CD4-positive, alpha-beta memory T cell (primary cell): ENCODE measurements at places on chromosomes 16 and 17.

DNA sequence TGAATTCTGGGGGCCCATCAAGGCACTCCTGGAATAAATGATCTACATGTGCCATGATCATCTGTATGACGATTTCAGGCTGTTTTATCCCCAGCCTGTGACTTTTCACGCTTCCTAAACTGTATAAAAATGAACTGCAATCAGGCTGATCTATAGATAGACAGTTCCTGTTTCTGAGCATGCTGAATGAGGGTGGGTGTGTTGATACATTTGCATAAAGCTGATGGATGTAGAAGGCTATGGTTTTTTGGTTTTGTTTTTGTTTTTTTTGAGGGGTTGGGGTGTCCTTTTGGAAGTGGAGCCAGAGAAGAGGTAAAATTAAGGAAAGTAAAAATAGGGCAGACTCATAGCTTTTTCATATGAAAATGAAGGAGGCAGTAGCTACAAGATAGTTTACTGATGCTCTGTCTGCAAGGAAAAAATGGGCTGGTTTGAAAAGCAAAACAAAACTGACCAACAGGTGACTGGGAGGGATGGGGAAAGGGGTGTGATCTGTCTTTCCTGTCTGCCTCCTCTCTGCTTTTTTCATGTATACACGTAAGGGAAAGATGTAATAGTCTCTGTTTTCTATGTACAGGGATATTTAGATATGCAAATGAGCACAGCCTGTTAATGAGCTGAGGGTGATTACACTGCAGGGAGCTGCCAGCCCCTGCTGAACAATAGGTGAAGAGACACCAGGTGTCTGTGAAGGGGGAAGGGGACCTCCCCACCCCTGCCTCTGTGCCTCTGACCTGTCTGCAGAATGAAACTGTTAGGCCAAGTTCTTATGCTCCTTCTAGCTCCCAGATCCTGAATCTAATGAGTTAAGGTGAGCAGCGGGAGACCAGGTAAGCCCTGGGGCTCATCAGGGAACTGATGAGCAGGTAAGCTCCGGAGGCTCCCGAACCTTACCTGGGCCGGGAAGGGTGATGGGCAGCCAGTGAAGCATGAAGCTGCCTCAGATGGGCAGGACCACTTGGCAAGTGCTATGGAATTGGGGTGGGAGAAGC, 46.6 kb upstream of the LYRM9 start:
- no peak for DNase-seq

GRCh38 chr17:9677896-9678295, 32.6 kb downstream of the USP43 start:
- DNase-seq: no peak

GRCh38 chr16:67828651-67829050, 13.5 kb upstream of the THAP11 start:
- no peak for DNase-seq

GRCh38 chr16:77955127-77955526, 67.2 kb upstream of the CLEC3A start:
- DNase-seq: no peak

DNA sequence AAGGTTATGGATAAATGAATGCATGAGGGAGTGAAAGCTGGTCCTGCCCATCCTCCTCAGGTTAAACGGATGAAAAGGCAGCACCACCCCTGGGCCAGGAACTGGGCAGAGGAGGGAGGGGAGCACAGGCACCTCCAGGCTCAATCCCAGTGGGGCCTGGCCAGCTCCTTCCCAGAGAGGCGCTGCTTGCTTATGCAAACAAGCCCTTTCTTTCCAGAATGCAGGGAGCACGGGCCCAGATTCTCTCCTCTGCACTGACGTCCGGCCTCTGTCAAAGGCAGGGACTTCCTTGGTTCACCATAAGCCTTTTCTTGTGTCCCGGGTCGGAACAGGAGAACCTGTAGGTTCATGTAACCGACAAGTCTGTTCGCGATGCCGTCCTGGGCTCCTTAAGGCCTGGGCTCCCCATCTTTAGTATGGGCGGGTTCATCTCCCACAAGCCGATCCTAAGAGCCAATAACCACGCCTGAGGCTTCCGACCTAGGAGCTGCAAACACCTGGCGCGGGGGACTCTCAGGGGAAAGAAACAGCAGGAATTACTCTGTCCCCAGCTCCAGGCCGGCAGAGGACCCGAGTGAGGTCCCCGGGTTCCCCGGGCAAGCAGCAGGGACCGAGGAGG, 16.3 kb downstream of the ENPP7 start:
- no peak for DNase-seq

DNA sequence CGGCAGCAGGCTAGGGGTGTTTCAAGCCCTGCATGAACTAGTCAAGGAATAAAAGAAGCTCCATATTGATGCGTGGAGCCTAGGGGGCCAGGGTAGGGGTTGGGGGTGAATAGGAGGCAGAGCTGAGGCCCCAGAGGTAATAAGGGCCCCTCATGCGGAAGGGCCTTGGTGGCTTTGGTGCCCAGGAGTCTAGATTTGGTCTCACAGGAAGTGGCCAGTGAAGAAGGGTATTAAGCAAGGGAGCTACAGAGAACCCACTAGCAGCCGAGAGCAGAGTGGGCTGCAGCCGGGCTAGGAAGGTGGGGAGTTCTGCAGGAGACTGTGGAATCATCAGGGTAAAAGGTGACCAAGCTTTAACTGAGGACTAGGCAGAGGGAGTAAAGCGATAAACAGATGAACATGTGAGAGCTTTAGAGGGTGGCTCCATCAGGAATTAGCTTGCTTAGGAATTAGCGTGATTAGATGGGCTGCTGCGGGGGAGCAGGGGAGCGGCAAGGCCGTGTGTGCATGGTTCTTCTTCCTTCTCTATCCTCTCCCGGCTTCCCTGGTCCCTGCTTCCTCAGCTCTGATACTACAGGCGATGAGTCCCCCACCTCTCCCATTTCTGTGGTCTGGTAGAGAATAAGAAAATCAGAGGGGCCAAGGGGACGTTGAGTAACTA, 9.8 kb downstream of the GNGT2 start:
- no peak for DNase-seq

- DNase-seq: no peak
These were observed 16.0 kb upstream of the LRRC75A start for GRCh38 chr17:16507918-16508533.

GRCh38 chr16:73095142-73095820, 47.4 kb upstream of the ZFHX3 start:
- DNase-seq: no peak

DNA sequence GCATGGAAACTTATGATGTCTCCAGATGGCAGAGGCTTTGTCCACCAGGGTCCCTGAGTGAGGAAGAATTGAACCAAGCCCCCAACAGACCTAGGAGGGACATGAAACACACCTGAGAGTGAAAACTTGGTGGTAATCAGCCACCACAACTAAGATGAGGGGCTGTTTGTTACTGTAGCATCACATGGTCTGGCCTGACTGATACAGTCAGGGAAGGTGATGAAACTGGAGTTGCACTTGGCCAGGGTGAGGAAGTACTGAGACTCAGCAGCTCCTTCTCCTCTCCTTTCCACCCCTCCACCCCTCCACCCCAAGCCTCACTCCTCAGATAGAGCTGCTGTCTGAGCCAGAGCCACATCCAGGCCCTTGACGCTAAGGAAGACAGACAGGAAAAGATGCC, 37.2 kb downstream of the C16orf82 start:
- DNase-seq: no peak
